Ascending aorta (tissue), 2 donors: ENCODE measurements at places on chromosomes 2 and 18. TPM values are rescaled to one million over a fixed set of nuclear protein-coding genes. Genes with fewer than 3 reads are reported as not detected.

GRCh38 chr2:171703574-171704347, 16.5 kb downstream of the DYNC1I2 start:
- DNase-seq: no peak

GRCh38 chr18:9731380-9731779, 23.3 kb downstream of the RAB31 start:
- DNase-seq: no peak

DNA sequence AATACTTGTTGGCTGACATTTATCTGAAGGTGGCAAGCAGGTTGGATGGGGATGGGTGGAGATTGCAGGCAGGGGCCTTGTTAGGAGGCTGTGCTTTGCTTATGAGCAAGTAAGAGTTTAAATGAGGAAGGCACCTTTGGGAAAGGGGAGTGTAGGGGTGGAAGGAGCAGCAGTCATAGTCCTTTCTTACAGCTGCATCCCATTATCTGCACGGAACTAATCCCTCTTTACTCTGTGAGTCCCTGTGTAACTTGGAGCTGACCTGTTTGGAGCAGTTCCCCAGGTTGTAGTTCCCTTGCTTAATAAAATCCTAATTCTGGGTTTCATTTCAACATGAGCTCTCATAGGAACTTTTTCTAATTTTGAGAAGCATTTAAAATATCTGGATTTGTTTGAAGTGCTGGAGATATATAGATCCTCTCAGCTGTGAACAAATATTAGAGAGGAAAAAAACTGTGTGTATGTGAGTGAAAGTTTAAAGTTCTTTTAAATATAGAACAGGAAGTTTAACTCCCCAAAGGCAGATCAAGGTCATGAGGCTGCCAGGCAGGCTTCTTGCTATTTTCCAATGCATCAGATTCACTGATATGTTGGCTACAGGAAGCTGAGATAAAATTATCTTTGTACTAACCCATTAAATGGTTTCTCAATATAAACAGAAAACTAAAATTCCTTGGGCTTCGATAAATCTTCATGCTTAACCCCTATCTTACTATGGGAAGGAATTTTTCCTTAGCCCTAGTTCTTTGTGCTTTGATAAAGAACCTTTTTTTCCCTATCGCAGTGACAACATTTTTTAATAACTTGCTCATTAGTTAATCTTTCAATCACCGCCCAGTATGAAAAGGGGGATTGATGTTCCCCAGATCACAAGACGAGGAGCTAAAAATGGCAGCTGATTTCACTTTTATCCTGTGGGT, 104.6 kb upstream of the EML6 start:
- DNase-seq: no peak

The TMEM182 gene
- total RNA-seq: not detected

The CCBE1 gene
- total RNA-seq: 0.32 TPM
